ENCODE measurements at places on chromosomes 4 and X.
A peak's percentile ranks its signal among the peaks of the same experiment; 100 is the strongest.

DNA sequence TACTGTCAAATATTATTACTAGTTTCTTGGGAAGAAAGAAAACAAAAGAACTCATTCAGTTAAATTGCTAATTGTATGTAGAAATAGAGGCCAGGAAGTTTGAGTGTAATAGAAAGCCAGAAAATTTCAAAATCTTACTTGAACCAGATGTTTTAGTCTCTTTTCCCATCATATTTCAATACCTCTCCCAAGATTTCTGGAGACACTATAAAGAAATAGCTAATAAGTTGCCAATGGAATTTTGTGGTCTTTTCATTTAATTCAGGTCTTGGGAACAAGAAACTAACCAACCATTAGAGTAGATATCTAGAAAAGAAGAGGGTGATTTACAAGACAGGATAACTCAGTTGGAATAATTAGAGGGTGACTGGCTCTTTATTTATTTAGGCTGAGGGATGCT lies 112.2 kb downstream of the AGTR2 start:
- DNase-seq, result no peak

DNA sequence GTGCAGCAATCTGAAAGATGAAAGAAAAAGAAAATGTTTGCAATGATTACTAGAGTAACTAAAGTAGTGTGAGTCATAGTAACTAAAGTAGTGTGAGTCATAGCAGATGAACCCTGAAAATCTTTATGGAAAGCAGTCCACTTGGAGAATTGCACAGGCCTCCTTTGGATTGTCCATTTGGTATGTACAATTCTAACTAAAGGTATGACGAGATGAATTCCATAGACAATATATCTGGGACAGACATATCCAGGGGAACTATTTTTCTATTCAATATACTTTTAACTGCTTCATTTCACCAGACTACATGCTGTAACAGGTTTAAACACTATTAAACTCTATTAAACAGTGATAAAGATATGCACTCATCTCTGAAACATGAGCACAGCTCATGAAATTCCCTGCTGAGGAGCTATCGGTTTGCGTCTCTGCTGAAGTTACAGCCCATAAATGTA lies 798.7 kb downstream of the PCDH7 start:
- peak; percentile 51 for DNase-seq

- DNase-seq, result no peak
These were observed at the start of gene CT55 for GRCh38 chrX:135170877-135171519. Gene CT55, minus strand, starts transcription at chrX:135171398. Its CDS starts 227 bp downstream, at chrX:135171171.

DNA sequence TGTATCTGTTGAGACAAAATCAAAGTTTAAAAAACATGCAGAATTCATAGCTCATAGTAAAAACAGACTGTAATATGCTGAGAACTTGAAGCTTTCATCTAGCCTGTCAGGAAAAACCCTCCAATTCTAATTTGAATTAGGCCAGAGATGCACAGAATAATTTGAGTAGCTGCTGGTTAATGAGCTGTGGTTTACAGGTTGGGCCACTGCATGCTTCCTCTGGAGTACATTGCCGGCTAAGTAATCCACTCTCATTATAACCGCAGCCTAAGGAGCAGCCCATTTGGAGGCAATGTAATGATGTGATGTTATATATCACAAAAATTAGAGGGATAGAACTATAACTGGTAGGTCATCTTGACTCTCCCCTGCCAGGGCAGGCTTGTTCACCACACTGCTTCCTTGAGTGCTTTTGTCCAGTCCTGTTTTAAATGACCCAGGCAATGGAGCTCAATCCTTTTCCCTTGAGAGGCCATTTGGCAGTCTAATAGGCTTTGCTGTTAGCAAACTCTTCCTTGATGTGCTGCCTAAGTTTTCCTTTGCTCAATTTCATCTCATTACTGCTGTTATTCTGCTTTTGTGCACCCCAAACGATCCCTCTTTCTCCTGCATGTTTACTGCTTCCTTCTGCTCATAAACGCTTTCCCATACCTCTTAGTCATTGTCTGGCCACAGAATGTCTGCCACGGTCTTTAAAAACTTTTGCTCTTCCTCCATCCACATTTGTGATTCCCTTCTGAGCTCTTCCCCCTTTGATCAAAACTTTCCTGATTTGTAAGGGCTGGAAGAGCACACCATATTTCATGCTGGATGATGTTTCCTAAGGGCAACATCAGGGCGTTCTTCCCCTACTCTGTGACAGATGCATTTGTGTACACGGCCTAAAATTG lies 230.9 kb downstream of the C4orf33 start:
- DNase-seq, result no peak

- no peak for DNase-seq
These were observed 13.6 kb upstream of the MAGED4B start for GRCh38 chrX:52082578-52082977.

- DNase-seq, result no peak
These were observed 39.9 kb downstream of the CCNG2 start for GRCh38 chr4:77196866-77197265.

DNA sequence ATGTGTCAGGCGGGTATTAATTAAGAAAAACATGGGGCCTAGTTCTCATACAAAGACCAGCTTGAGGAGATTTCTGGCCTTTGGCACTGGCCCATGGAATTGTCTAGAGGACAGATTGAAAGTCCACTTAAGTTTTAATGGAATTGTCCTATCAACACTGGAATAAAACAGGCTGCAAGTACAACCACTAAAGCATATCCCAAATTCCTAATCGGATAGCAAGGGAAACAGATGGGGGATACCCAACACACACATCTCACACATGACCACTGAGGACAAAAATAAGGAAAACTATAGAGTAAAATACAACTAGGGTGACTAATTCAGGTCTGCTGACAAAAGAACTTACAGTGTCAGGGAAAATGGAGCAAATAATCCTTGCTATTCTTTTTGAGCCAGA lies 167.8 kb downstream of the GASK1B start:
- DNase-seq, result no peak

GRCh38 chr4:26178854-26179253 lies 142.0 kb upstream of the RBPJ start:
- no peak for DNase-seq

DNA sequence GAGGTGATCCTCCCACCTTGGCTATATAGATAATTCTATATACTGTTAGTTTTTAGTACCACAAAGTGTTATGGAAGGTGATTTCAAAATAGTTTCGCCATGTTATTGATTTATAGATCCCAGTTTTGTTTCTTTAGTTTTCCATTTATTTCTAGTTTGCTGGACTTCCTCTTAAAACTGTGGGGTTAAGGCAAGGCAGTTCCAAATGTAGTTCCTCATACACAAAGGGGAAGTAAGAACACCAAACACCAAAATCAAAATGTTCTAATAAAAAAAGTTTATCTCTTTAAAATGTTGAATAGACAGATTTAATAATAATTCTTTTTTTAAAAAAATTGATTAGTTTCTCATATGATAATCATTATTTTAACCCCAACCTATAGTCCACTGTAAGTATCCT lies 6.8 kb upstream of the CISD2 start:
- DNase-seq, result no peak

GRCh38 chr4:122009524-122009923 lies 57.7 kb upstream of the TRPC3 start:
- DNase-seq, result no peak

- DNase-seq, result no peak
These were observed 155.4 kb upstream of the FAM241A start for GRCh38 chr4:111989817-111990216.

All from non-pigmented ciliary epithelial cell (primary cell).